Activated T-helper 1 cell treated with Interleukin-2 at 50 U/mL for 16 hours (primary cell): ENCODE measurements at places on chromosomes 1 and 21.

- DNase-seq: no peak
Measured at GRCh38 chr21:16028142-16028541, 298.4 kb downstream of the USP25 start.

DNA sequence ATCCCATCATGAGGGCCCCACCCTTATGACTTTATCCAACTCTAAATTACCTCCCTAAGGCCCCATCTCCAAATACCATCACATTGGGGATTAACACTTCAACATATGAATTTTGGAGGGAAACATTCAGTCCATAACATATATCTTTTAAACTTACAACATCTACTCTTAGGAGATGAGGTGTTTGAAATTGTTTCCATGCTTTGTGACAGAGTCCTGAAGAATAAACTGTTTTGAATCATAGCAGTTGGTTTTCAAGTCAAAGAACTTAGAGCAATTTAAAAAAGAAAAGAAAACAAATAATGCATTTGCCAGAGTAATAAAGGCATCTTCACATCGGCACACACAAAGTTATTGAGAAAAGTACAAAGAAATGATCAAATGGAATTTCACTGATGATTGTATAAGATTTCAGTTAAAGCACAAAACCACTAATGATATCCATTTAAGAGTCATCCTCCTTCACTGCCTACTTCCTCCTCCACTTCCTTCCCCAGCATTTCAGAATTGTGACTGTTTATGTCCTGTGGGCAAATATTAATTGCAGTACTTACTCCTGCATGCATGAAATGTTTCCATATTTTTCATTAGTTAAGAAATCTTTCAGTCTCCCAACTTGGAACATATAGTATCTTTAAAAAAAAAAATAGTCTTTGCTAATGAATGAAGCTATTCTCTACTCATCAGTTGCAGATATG, 202.0 kb downstream of the LRRC40 start:
- DNase-seq: no peak

- no peak for DNase-seq
Measured at GRCh38 chr1:53391982-53392381, 64.1 kb upstream of the LRP8 start.

- DNase-seq: no peak
Measured at GRCh38 chr1:154158307-154159125, 3.6 kb upstream of the NUP210L start.

GRCh38 chr1:88514544-88515060, 169.5 kb upstream of the PKN2 start:
- DNase-seq: no peak

GRCh38 chr1:58629031-58629462, 52.0 kb upstream of the TACSTD2 start:
- DNase-seq: no peak

DNA sequence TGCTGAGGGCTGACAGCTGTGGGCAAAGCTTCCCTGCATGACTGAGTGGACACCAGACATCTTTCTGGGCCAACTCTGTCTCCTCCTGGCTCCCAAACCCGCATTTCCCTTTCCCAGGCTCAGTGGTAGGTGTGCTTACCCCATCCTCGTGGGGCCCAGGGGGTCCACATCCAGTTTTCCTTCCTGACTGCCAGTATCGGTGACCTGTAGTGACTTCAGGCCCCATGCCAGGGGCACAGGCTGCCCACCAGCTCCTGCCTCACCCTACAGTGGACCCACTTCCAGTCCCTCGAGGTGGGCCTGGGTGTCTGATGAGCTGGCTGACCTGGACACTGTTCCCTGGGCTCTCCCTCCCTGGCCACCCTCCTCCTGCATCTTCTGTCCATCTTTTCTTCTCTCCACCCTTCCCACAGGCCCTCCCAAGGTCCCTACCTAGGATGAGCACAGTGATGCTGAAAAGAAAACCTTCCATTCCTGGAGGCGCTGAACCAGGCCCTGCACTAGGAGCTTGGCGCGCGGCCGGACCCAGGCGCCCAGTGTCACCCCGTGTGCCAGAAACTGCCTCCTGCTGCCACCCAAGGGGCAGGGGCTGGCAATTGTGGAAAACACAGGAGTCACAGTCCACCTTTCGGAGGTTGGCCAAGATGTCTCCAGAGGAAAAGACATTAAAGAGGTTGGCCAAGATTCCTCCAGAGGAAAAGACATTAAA, 67.1 kb downstream of the RUNX3 start:
- DNase-seq: no peak

DNA sequence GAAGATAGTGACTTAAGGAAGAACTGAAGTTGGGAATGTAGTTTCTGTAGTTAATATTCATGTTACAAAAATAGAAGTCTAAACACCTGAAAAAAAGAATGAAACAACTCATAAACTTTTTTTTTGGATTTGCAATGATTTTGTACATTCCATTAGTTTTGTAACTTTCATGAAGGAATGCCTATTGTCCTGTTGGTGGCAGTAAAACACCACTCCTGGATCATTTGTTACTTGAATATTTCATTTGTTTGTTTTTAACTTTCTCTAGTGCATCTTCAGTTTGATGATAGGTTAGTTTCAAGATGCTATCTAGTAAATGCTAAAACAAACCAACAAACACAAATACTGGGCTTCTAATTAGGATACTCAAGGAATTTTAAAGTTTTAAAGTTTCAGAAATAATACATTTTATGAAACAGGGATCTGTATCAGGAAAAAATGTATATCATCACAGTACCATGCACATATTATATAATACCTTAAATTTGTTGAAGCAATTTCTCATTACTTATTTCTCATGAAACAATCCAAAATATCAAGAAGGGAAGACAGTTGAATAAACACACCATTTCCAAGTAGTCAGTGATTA, 229.7 kb upstream of the CACYBP start:
- DNase-seq: no peak

- no peak for DNase-seq
Measured at GRCh38 chr21:35697321-35697808, 363.0 kb downstream of the SETD4 start.

GRCh38 chr1:214739621-214740238, 136.7 kb downstream of the CENPF start:
- DNase-seq: no peak

GRCh38 chr1:17948594-17948993, 159.0 kb upstream of the IGSF21 start:
- DNase-seq: no peak

DNA sequence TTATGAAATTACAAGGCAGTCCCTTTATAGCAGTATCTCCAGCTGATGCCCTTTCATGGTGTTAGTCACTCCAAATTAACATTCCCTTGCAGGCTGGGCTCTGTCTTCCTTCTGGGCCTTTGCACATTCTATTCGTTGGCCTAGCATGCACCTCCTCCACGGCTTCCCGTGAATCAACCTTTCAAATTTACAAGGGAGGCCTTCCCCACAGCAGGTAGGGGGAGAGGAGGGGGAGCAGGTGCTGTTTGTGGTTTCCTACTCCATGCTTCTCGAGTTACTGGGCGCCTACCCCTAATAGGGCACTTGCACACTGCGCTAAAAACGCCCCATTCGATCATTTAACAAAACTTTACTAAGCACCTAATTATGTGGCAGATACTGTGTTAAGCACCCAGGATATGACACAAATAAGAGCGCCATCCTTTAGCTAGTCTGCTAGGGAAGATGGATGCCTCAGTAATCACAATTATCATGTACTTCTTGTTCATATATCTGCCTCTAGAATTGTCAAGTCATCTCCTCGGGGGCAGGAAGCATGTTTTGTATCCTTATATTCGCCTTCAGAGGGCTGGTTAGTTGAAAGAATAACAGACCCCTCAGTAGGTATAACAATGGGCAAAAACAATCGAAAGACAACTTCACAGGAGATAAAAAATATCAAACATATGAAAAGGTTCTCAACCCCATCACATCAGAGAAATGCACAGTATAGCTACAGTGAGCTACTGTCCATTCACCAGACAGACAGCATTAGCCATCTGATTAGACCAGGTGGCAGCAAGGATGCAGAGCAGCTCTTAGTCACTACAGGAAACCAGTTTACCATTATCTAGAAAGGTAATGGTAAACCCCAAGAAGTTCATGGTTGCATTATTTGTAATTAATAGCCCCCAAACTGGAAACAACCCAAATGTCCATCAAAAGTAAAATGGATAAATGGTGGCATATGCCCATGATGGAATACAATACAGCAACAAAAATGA, 1.7 kb upstream of the ADAR start:
- DNase-seq: peak; percentile 32

DNA sequence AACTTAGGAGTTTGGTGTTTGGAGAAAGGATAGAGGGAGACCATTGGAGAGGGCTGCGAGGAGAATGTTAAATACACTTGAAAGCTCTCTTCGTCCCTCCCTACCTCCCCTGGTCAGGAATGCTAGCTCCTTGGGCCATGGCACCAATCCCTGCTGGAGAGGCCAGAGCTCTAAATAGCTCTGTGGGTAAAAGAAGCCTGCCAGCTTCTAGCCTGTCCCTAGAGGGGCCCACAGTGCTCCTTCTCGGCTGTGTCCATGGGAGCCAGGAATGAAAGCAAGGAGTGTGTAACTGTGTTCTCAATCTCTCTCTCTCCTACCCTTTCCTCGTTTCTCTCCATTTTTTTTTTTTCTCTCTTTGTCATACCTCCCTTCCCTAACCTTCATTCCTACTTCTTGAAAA, at the start of gene CCDC190:
TSS of gene CCDC190 (minus strand) at position 75 of the 400 bp plus-strand sequence. CDS start 1,529 bp downstream, outside the sequence.
- DNase-seq: no peak

DNA sequence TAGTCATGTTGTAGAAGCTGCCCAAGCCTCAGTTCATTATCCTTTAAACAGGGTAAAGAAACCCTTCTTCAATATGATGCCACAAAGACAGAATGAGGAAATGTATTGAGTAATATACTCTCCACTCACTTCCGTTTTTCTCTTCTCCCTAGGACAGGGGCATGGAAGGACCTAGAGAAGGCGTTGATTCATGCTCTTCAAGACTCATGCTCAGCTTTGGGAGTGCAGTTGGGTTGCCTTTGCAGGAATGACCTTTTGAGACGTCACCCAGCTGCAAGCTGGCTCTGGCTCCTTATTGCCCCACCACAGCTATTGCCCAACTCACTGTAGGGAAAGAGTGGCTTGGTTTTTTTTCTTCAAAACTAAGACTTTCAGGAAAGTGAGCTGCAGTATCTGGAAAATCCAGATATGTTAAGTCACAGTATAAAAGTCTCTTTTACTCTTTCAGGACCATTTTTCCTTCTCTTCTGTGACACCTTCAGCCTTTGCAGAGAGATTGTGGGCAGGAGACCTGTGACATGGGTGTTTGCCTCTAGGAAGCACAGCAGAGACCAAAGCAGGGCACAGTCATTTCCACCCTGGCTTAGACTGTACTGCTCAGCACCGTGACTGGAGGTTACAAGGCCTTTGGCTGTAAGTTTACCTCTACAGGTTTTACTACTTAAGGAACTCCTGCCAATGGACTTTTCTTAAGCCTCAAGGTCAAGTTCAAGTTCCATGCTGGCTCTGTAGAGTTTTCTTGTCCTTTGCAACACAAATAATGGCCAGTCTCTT, 39.5 kb downstream of the XCL2 start:
- DNase-seq: no peak

GRCh38 chr1:24963943-24964693, 34.0 kb upstream of the RUNX3 start:
- DNase-seq: no peak

DNA sequence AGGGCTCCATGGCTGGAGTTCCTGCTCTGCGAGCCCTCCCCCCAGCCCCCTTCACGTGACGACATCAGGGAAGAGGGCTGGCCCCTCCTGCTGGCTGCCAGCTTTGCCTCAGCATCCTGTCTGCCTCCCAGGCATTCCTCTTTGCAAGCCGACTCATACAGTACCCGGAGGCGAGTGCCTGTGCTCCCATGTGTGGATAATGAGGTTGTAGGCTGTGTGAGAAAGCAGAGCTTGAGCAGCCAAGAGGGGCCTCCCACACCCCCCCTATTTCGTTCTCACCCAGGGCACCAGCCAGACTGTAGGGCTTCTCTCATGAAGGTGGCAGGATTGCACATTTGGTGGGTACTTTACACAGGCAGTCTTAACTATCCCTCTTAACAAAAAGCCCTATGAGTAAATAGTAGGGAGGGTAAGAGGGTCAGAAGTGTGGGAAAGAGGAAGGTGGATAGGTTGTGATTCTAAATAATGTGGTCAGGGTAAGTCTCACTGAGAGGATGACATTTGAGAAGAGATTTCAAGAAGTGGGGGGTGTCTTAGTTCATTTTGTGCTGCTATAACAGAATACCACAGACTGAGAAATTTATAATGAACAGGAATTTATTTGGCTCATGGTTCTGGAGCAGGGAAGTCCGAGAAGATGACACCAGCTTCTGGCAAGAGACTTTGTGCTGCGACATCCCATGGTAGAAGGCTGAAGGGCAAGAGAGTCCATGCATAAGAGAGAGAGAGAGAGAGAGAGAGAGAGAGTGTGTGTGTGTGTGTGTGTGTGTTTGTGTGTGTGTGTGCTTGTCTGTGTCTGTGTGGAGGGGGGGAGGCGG, 113.5 kb downstream of the OMA1 start:
- DNase-seq: no peak

DNA sequence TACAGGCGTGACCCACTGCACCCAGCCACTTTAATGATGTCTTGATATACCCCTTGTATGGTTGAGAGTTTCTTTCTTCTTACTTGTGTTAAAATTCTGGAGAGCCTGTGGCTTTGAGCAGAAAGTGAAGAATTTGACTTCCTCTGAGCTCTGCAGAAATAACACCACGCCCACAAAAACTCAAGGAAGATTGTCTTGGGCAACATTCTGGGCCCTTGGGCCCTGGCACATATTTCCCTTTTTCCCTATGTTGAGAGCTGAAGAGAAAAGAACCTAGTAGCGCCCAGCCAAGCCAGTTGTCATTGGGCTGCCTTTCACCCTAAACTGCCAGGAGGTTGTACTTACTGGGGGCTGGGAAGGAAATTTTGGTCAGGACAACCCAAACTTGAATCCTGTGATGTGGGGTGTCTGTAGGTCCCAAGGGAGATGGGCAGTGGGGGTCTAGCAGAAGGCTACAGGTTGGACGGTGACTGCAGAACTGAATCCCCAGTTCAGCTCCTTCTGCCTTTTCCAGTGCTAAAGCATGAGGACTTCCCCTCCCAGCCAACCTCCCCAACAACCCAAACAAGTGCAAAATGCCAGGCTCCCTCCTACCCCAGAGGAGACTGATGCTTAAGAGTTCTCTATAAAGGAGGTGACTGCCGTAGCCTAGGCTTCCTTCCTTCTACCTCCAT, 11.7 kb upstream of the SNAPIN start:
- DNase-seq: no peak
